ENCODE measurements at places on chromosomes 16 and 17.

DNA sequence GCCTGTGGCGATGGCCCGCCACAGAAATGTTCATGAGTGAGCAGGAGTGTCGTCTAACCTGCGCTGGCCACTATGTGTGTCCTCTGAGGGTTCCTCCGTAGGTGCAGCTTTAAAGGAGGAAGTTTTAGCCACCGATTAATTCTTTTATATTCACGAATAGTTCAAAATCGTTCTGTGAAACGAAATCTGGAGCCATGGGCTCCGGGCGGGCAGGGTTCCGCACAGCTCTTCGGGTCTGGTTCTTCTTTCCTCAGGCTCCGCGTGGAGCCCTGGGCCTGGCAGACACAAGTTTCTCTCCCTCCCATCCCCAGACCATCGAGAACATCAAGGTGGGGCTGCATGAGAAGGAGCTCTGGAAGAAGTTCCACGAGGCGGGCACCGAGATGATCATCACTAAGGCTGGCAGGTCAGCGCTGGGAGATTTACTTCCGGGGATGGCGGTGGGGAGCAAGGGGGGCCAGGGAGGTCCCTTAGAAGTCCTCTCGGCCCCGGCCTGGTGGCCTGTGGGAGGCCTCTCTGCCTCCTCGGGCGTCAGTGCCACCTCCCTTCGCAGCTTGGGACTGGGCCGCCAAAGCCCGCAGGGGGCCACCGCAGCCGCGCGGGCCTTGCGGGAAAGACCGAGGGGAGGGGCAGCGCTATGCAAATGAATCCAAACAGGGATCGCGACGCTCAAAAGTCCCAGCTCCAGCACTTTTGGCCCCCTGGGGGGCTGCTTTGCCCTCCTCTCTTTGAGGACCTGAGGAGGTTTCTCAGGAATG is 5.2 kb downstream of the TBX4 start:
- DNase-seq: no peak

DNA sequence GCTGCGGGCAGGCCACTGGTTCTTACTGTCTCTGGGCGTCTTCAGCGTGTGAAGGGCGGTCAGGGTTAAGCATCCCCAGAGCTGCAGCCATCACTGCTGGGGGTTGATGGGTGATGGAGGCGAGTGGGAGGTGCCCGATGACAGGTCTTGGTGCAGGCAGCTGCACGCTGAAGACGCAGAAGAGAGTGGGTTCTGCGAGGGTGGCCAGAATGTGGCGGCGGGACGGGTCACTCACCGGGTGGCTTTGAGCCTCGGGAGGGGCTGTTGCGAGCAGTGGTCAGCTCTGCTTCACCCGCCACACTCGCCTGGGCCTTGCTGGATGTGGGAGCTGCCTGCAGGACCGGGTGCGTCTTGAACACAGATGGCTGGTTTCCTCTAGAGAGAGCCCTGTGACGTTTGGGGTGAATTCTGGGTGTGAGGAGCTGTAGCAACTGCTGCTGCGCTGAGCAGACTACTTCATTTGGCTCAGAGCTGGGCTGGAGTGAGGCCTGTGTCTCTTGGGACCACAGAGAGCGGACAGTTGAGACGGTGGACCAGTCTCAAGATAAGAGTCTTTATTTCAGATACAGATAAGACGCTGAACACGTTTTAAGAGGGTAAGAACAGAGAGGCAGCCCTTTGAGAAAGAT is 44.6 kb upstream of the ZNF750 start:
- no peak for DNase-seq

- DNase-seq: no peak
Measured at GRCh38 chr17:227078-227945, 45.9 kb upstream of the DOC2B start.

- peak; percentile 84 for DNase-seq
Measured at GRCh38 chr17:64263000-64263766, at the start of gene TEX2. TEX2 (minus strand) TSS chr17:64263260; CDS start chr17:64214217, 49,043 bp downstream.

GRCh38 chr17:60559659-60559994 is 33.6 kb upstream of the APPBP2 start:
- DNase-seq: no peak

- no peak for DNase-seq
Measured at GRCh38 chr17:3007651-3008121, 55.7 kb downstream of the OR1D5 start.

DNA sequence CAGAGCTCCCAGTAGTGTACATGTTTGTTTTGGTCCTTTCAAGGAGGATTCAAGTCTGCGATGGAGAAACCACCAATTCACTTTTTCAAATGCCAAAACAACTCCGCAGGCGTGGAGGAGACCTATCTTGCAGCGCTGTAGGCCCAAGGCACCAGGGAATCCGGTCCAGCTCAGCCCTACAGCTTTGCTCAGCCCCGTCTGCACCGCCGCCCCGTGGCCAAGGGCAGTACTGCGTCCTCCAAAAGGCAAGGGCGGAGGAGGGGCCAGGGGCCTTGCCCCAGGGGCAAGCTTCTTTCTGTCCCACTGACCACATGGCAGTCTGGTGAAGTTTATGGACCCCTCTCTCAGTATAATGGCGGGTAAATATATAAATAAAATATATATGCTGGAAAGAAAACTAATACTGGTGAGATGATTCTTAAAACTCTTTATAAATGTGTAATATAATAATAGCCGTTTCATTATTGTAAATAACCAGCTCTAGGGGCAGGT is 709 bp upstream of the CD300LG start:
- DNase-seq: peak; percentile 63

- no peak for DNase-seq
Measured at GRCh38 chr17:81656835-81657234, 493 bp upstream of the PDE6G start.

DNA sequence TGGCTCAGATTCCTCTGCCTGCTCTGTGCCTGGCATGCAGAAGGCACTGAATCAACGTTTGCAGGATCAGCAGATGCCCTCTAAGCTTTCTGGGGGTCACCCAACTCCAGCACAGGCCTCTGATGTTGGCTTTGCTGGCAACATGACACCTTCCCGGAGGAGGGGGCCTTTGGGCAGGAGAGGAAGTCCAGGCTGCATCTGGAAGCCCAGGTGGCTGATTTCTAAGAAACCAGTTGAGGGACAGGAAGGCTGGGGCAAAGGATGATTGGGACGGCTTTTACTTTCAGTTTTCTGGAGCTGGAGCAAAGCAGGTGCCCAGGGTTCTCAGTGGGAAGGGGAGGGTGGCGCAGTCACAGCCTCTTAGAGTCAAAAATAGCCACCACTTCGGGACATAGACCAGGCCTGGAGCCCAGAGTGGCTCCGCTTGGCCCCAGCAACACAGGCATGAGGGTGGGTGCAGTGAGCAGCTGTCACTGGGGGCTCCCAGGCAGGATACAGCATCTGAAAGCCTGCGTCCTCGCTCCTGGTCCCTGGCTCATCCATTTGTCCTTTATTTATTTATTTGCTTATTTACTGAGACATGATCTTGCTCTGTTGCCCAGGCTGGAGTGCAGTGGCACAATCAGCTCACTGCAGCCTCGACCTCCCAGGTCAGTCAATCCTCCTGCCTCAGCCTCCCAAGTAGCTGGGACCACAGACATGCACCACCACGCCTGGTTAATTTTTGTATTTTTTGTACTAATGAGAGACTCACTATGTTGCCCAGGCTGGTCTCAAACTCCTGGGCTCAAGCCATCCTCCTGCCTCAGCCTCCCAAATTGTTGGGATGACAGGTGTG is 15.1 kb downstream of the SOCS1 start:
- DNase-seq: no peak

GRCh38 chr16:75246504-75247205 is 4.8 kb downstream of the BCAR1 start:
- DNase-seq: no peak

GRCh38 chr16:29114574-29114973 is 129.7 kb downstream of the LAT start:
- DNase-seq: no peak

GRCh38 chr17:48640858-48641180 is 14.7 kb upstream of the HOXB9 start:
- DNase-seq: no peak

DNA sequence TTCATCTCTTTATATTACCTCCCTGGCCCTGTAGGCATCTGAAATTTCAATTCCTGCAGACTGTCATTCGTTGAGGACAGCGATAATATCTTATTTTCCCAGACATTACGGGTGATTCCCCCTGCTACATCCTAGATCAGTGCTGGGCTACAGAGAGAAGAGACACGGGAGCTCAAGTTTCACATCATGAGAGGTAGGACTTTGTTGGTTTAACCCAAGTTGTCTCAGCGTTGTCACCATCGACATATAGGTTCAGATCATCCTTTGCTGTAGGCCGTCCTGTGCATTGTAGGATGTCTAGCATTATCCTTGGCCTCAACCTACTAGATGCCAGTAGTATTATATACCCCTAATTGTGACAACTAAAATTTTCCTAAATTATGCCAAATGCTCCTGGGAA is 19.3 kb downstream of the MT1X start:
- no peak for DNase-seq

GRCh38 chr16:75198135-75198600 is 8.8 kb downstream of the CTRB2 start:
- DNase-seq: no peak

DNA sequence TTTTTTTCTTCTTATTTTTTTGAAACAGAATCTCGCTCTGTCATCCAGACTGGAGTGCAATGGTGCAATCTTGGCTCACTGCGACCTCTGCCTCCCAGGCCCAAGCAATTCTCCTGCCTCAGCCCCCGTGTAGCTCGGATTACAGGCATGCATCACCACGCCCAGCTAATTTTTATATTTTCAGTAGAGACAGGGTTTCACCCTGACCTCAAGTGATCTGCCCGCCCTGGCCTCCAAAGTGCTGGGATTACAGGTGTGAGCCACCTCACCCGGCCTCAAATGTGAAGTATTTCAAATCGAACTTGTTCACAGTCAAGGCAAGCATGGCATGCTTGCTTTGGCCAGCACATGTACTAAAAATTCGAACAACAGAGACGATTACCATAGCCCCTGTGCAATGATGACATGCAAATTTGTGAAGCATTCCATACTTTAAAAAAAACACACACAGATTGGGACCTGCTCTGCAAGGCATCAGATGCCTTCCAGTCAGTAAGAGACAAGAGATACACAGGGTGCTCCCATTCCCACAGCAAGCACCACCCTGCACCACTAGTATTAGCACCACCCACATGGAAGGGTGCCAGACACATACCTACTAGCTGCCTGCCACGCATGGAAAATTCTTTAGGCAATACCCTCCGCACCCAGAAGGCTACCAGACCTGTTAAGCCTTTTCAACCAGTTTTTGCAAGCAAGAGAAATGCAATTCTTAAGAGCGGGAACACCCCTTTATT is 47.2 kb downstream of the ANKRD11 start:
- DNase-seq: no peak

GRCh38 chr16:57601801-57602478 is 26.5 kb upstream of the ADGRG1 start:
- peak; percentile 38 for DNase-seq

DNA sequence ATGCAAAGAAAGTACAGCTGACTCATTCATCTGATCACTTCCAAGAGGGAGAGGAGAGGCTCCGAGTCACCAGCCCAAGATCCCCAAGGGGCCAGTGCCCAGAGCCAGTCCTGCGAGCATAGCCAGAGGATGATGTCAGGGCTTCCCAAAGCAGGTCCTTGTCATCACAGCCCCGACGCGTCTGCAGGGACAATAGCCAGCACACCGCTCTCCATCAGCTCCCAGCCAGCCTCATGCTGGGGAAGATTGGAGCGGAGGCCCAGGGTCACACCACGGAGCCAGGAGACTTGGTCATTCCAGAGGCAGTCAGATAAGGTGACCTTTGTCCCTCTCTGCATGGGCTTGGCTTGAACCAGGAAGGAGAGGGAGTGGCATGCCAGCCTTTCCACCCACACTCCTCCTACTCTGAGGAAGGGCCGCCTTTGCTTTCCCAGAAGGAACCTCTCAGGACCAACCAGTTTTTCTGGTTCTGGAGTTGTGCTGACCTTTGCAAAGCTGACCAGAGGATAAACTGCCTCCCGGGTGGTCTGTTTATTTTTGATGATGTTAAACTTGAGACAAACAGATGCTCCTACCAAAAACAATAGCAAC is 58.3 kb upstream of the ARHGAP44 start:
- DNase-seq: no peak

GRCh38 chr16:86980644-86981043 is 336.5 kb downstream of the C16orf95 start:
- DNase-seq: no peak

- no peak for DNase-seq
Measured at GRCh38 chr16:50576403-50577113, 28.4 kb downstream of the NKD1 start.

DNA sequence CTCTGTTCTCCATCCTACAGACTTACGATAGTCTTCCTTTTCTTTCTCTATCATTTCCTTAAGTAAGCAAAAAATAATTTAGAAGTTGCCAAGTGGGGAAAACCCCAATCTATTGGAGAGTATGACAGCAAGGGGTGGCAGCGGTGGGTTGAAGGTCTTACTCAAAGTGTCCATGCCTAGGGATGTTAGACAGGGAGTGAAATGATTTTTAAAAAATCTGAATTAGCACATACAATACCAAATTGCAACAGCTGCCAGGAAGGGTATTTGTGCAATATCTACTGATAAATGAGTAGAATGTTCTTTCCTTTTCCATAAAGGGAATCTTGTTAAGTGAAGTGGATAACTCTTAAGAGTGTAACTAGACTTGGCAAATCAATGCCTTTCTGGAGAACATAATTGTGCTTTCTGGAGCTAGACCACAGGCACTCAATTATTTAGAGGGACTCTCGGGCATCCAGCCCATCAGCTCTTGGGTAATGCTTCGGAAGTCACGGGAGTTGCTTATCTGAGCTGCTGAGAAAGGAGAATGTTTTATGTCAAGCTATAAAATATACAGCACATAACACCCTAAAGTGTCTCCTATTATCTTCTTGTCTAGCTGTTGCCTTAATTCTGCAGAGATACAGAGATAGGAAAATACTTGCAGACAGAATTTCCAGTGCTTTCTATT is 151.5 kb downstream of the KCNJ2 start:
- no peak for DNase-seq

- DNase-seq: no peak
Measured at GRCh38 chr16:85282842-85283241, 170.6 kb upstream of the CIBAR2 start.

DNA sequence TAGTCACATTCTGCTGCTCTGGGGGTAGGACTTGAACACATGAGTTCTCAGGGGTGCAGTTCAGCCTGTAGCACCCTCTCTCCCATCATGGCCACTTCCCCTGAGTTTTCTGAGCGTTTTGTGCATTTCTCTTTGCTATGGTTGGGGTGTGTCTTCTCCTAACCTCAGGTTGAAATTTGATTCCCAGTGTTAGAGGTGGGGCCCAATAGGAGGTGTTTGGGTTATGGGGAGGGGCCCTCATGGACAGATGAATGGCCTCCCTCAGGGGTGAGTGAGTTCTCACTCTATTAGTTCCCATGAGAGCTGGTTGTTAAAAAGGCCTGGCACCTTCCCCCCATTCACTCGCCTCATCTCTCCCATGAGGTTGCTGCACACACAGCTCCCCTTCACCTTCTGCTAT is 101.1 kb downstream of the FOXL1 start:
- no peak for DNase-seq

All from CD4-positive, alpha-beta T cell treated with Interferon gamma for 1 hour (primary cell).